ENCODE measurements at places on chromosomes 1 and 21. TPM values are rescaled to one million over a fixed set of nuclear protein-coding genes. Genes with fewer than 3 reads are reported as not detected.

The KCNA3 gene
- total RNA-seq = 0.95 TPM

- DNase-seq = no peak
These were observed 214.0 kb downstream of the ATG4C start for GRCh38 chr1:62997884-62998283.

The LCE1A gene
- not detected for total RNA-seq

GRCh38 chr1:30753660-30754123 is 3.9 kb downstream of the LAPTM5 start:
- no peak for DNase-seq

GRCh38 chr1:49864581-49864980 is 159.2 kb downstream of the AGBL4 start:
- DNase-seq = no peak

The REN gene
- not detected for total RNA-seq

All from H1 (cell line).